Esophagus mucosa (tissue), 1 donor: ENCODE measurements at places on chromosomes 3 and 15.
A peak's percentile ranks its signal among the peaks of the same experiment; 100 is the strongest.

- no peak for ATAC-seq
Measured at GRCh38 chr15:70234256-70234905, 136.7 kb upstream of the TLE3 start.

- ATAC-seq = peak; percentile 26
Measured at GRCh38 chr3:172209333-172210321, 170.2 kb downstream of the FNDC3B start.

GRCh38 chr3:37053337-37053736 is 60.0 kb downstream of the MLH1 start:
- ATAC-seq = no peak

DNA sequence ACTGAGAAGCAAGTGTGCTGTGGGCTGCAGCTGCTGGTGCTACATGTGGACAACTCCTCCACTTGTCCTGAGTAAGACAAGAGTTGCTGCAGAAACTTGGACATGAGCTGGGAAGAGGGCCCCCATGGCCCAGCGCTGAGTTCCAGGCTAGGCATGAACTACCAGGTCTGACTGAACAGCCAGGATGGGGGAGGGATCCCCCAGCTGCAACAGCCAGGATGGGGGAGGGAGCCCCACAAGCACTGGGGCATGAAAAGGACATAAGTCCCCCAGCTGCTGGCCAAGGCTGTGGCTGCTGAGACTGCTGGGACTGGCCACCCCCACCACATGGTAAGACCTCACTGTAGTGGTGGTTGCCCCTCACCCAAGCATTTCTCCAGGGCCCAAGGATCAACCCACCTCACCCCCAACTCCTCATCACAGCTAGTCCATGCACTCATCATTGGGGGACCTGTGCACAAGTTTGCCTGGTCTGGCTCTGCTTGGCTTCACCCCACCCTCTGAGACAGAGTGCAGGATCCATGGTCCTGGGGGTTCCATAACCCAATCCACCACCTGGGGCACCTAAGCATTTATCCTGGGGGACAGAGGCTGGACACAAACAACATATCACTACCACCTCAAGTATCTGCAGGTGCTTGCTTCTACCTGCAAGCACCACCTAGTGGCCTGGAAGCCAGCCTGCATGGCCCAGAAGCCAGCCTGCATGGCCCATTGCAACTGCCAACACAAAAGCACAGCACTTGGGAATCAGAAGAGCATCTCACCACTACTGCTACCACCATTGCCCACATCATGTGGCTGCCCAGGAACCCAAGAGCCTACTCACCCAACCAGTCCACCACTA is 84.5 kb upstream of the STT3B start:
- peak; percentile 71 for ATAC-seq

DNA sequence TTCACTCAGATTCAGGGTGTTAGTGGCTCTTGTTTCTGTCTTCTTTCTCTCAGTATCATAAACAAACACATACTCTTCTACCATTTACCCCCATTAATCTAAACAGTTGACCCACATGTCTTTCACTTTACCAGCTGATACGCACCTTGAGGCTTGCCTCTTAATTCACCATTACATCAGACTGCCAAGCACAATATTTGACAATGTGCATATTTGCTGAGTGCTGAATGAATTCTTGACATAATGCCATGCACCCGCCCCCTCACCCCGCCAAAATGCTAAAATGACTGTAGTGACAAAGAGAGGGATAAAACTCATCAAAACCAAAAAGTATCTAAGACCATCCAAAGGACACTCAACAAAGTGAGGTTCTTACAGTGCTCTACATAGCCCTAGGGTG is 57.4 kb downstream of the NGLY1 start:
- ATAC-seq = no peak

DNA sequence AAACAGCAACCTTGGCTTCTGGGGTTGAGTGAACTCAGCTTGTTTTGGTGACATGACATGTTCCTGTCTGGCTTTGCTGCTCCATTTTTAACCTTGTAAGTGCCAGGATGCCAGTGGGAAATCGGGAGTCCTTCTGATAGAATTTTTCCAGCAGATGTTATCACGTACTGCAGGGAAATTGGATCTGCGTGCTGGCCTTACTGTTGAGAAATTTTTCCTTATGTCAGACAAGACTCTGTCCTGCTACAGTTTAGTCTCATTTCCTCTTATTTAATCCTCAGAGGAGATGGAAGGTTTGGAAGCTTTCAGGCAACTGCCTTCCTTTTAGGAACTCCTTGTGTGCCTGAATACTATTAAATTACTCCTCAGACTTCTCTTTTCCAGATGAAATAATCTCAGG is 80.6 kb downstream of the PGPEP1L start:
- ATAC-seq = no peak

DNA sequence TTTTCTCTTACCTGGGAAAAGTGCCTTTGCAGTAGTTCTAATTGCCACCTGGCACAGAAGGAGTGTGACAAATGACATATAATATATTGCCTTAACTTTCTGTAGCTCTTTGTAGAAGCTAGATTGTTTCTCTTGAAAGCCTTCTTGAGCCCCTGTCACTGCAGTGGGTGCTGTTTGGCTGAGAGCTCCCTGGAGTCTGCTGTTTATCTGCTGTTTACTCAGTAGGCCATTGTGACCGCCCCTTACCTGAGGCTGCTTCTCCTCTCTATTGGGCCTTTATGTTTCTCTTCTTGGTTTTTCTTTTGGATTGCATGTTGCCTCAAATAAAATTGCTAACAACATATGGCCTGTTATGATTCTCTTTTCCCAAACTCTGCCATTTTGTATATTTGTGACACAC is 16.7 kb downstream of the MAP2K5 start:
- no peak for ATAC-seq

DNA sequence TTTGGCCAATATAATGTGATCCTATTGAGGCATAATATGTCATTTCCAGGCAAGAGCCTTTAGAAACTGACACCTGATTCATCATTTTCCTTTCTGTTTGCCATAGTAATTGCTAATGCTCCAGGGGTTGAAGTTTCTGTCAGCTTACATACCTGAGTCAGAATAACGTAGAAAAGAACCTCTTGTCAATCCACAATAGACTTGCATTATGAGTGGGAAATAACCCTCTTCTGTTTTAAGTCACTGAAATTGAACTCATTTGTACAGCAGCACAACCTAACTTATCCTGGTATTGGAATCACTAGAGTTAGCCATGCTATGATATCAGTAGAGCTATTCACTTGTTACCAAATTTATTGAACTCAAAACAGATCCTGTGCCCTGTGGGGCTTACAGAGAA is 101.7 kb upstream of the TP63 start:
- ATAC-seq = peak; percentile 49

DNA sequence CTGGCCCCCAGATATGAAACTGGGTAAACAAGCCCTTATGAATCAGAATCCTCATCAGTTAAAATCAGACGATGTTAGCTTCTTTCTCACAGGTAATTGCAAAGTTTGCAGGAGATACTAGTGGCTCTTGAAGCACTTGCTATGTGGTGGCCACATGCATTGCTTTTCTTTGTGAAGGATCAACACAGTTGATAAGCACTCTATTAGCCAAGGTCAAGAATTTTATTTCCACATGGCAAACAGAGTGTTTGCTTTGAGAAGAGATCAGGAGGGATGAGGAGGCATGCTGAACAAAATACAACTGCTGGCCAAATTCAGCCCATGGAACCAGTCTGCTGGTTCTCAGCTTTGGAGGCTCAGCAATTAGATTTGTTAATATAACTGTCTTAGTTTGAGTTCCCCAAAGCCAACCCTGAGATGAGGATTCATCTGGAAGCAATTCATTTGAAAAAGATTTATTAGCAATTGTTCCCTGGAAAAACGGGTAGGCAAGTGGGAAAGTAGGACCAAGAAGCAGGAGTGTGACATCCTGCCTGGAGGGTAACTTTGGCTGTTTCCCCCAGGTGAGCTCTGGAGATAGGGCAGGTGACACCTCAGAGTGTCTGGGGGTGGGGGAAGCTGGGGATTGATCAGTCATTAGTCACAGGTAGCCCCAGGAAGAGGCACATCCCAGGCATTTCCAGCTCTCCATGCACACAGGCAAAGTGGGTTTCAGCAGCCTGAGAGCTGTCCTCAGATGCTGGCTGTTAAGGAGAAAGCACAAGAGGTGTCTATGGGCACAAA is 180.3 kb downstream of the ABHD5 start:
- ATAC-seq = no peak

DNA sequence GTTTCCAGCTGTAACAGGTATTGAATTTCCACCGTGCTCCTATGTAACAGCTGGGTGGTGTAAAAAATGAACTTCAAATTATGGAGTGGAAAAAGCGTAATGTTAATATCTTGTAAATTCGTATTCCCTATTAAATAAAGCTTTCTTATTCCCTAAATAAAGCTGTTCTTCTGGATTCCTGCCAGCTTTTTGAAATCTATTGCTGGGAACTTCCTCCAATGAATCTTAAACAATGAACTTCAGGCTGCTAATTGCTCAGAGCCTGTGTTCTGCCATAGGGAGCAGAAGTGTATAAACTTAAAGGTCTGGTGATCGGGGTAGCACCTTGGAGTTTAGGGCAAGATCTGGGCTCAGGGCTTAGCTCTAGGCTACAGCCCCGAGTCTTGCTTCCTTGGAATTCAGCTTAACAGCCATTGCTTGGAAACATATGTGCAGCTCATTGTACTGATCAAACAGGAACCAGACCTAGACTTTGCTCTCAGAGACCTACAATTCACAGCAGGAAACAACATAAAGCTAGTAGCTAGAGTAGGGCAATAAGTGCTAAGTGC is 1.4 kb downstream of the ARL14 start:
- ATAC-seq = no peak

- no peak for ATAC-seq
Measured at GRCh38 chr3:100027321-100027720, 87.0 kb downstream of the FILIP1L start.

GRCh38 chr3:138449490-138449889 is 15.1 kb downstream of the ESYT3 start:
- ATAC-seq = no peak

GRCh38 chr3:187986514-187986934 is 167.4 kb upstream of the LPP start:
- ATAC-seq = peak; percentile 63

DNA sequence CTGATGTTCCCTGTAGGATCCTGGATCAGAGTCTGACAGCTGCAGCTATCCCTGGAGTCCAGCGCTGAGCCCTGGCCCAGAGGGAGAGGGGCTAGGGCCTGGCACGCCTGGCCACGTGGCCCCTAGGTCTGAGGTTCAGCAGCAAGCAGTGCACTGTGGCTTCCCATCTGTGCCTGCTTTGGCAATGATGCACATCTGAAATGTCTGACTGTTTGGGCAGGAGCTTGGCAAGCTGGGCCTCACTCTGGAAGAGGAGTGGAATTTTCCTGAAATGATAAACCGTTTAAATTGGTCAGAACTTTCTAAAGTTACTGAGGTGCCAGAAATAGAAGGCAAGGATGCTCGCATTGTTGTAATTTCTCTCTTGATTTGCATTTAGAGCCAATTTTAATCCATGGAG is 48.8 kb upstream of the MRPS22 start:
- ATAC-seq = no peak

GRCh38 chr3:117880638-117881037 is 1154.0 kb downstream of the IGSF11 start:
- no peak for ATAC-seq

GRCh38 chr3:126508564-126508964 is 9.0 kb downstream of the UROC1 start:
- no peak for ATAC-seq

DNA sequence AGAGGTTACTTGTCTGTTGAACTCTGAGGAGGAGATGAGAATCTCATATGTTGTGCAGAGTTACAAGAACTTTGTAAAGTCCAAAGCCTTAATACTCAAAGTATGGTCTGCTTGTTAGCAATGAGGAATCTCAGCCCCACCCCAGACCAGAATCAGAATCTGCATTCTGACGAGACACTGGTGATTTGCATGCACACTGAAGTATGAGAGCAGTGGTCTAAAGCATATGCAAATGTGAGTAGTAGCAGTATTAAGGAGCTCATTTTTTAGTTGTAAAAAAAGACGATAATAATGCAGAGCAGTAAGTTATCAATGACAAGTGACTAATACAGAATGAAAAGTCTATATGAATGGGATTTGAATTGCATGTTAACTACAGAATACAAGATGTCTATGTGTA is 327.7 kb downstream of the RYR3 start:
- no peak for ATAC-seq

DNA sequence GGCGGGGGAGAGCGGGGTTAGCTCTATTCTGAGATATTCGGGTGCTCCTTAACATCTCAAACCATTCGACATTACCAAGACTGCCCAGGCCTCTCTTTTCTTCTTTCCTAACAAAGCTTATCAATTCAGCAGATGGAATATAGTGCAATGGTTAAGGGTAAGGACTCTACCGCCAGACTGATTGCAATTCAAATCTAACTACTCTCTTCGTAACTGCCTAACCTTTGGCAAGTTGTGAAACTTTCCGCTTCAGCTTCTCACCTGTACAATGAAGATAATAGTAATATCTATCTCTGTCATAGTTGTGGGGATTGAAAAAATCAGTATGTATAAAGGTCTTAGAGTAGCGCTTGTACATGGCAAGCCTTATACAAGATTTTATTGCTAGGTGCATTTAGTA is 972 bp downstream of the UBA5 start:
- ATAC-seq = no peak

DNA sequence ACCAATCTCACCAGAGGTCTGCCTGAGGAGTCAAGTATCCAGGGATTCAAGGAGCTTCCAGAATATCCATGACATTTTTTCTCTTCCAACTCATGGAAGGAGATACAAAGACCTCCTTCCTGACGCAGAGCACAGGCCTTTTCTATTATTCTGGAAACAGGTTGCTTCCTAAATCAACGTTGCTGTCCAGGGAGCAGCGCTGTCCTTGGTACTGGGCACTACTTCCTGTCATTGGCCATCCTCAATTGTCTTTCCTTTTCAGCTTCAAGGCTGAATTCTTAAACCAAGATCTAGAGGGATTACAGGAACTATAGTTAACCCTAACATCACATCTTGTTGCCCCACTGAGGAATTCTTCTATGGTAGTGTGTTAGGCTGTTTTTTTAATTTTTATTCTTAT is 50.4 kb upstream of the TBC1D21 start:
- no peak for ATAC-seq

DNA sequence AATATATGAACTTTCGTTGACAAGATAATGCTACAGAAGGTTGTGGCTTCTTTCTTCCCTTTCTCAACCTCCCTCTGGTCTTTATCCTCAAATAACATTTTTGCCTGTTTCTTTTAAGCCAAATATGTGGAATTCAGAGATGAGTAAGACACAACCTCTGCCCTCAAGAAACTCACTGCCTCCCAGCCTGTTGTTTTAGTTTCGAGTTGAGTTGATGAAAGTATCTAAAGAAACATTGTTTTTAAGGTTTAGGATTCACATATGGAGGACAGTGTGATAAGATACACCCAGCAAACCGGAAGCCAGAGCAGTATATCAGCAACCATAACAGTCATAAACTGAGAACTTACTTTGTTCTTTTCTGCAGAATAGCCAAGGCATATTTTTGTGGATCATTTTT is 218.6 kb downstream of the THSD4 start:
- ATAC-seq = no peak

- no peak for ATAC-seq
Measured at GRCh38 chr15:41474436-41474835, 19.2 kb upstream of the ITPKA start.
